Urothelium cell line (cell line): ENCODE measurements at places on chromosomes 13 and 19.
A peak's percentile ranks its signal among the peaks of the same experiment; 100 is the strongest.

DNA sequence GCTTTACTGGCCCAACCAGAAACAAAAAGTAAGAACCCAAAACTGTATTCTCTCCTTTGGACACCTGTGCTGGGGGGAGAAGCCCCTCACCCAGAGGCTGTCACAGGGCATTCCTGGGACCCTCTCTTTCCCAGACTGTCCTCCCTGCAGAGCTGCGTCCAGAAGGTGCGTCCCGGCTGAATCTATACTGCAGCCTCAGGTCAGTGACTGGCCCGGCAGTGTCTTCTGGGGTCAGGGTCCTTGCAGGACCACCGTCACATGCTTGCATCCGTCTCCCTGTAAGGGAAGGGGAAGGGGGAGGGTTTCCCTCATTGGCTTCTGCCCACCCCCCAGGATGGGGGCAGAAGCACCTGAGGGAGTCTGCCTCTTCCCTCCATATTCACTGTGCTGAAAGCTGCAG, 76.5 kb downstream of the ATP11A start:
- DNase-seq = no peak

- peak; percentile 70 for DNase-seq
These were observed 236.0 kb downstream of the PCDH9 start for GRCh38 chr13:66994097-66994496.

DNA sequence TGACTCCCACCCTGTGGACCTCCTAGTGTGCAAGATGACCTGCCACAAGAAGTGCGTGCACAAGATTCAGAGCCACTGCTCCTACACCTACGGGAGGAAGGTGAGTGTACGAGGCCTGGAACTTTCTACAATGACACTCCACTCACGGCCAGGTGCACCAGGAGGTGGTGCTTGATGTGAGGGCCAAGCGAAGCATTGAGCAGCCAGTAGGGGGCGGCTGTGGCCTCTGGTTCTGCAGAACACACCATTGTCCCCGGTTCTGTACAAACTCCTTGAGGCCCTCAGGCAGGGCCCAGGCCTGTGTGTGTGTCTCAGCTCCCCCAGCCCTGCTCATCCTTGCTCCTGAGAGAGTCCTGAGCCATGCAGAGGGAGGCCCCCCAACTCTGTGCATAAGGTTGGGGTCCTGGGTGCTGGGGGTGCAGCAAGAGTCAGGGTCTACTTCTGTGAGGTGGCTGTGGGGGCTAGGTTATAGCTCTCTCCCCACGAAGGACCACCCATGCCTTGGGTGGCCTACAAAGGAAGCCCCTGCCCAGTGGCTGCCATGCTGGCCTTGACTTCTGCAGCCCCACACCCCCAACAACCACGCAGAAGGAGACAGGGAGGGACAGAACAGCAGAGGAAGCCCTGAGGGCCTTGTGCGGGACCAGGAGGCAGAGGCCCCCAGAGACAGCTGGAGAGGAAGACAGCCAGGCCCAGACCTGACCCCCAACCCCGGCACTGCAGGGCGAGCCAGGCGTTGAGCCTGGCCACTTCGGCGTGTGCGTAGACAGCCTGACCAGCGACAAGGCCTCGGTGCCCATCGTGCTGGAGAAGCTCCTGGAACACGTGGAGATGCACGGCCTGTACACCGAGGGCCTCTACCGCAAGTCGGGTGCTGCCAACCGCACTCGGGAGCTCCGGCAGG, 9.7 kb upstream of the USE1 start:
- DNase-seq = no peak

DNA sequence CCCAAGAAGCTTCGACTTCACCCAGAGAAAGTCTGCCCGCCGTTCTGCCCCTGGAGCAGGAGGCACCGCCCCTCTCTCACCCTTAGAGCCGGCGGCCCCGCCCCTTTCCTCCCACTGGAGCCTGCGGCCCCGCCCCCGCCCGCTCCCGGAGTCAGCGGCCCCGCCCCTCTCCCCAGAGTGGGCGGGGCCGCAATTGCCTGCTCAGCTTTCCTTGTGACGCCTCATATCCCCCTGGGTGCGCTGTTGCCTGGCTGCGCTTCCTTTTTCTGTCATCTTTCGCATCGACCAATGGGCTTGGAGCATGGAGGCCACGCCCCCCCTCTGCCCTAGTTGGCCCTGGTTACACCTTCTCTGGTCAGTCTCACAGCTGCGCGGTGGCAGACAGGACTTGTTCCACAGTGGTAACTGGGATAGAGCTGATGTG, 38.2 kb upstream of the ZNF492 start:
- DNase-seq = no peak

DNA sequence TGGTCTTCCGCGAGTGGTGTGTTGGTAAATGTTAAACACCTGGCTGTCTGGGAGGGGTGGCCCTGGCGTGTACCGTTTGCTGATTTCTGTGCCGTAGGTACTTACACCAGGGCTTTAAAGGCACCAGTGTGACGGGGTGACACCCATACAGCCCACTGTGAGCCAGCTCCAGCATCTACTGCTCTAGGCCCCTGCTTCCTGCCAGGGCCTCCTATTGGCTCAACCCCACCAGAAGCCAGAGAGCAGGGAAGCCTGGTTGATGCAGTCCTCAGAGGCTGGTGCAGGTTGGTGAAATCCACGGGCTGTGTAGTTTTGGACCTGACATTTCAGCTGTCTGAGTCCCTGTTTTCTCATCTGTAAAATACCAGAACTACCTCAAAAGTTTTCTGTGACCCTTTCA, 30.4 kb downstream of the ARHGEF7 start:
- DNase-seq = no peak

GRCh38 chr19:19053508-19054314, 10.1 kb upstream of the SLC25A42 start:
- peak; percentile 29 for DNase-seq

GRCh38 chr13:33362986-33363727, 77.6 kb upstream of the STARD13 start:
- DNase-seq = no peak

DNA sequence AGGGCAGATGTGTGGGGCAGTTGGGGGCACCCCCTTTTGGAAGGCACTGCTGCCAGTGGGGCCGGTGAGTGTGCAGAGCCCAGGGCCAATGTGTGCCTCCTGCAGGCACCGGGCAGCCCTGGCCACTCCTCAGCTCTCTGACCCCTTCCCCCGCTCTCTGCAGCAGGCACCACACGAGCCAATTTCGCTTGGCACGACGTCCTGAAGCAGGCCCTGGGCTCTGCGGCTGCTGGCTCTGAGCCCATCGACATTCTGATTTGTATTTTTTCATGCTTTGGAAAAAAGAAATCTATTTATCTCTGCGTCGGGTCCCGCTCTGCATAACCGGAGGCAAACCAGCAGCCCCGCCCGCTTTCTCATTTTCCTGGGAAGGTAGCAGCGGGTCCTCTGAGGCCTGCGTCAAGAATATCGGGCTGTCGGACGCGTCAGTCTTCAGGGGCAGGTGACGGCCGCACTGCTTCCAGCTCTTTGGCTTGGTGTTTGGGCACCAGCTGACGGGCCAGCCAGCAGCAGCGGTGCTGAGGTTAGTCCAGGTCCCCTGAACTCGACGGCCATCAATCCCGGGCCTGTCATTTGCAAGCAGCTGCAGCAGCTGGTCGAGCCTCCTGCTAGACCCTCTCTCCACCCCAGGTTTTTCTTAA, 134.3 kb downstream of the KDM4B start:
- DNase-seq = no peak

- DNase-seq = no peak
These were observed 66.2 kb upstream of the SOX21 start for GRCh38 chr13:94778585-94778984.

GRCh38 chr13:20565115-20565736, 1.7 kb upstream of the IFT88 start:
- DNase-seq = no peak

DNA sequence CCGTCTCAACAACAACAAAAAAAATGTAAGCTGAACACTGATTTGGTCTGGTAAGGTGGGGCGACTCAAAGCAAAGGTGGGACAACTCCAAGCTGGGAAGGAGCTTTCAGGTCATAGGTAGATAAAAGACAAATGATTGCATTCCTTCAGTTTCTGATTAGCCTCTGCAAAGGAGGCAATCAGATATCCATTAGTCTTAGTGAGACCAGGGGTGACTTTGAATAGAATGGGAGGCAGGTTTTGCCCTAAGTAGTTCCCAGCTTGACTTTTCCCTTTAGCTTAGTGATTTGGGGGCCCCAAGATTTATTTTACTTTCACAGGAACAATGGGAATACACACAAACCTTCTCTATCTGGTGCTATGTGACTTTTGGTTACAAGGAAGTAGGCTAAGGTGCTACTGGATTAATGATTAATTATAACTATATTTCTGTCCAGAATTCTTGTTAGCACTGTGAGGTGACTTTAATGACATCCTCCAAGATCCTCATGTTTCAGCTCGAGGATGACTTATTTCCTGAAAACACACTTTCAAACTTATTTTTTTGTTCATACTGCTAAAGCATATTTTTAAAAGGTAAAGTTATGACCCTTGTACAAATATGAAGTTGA, 10.6 kb upstream of the MTRF1 start:
- DNase-seq = no peak
